ENCODE measurements at places on chromosomes 11 and 22.

GRCh38 chr11:97888641-97889040 is 1132.1 kb upstream of the CNTN5 start:
- no peak for DNase-seq

GRCh38 chr11:19957294-19957943 is 202.9 kb downstream of the DBX1 start:
- peak; percentile 11 for DNase-seq

DNA sequence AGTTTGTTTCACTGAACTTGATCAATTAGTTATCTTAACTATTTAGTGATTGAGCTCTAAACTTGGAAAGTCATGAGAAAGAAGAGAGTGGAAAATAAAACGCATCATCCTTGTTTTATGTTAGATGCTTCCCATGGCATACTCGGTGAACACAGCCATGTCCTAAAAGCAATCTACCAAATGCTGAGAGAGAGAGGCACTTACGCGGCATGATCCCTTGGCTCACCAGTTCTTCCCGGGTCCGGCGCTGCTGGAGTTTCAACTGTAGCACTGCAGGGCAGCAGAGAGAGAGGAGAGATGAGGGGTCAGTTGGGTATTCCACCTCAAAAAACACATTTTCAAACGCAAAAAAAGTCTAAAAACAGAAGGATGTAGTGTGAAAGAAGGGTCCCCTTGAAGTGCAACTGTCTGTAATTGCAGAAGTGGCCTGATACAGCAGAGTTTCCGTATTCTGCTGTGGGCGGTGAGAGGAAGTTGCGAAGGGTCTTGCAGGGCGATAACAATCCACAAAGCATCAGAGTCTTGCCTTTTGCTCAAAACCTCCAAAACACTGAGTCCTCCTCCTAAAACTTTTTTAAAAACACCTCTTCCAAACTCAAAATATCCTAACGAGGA is 92.7 kb downstream of the SGSM3 start:
- DNase-seq: no peak

DNA sequence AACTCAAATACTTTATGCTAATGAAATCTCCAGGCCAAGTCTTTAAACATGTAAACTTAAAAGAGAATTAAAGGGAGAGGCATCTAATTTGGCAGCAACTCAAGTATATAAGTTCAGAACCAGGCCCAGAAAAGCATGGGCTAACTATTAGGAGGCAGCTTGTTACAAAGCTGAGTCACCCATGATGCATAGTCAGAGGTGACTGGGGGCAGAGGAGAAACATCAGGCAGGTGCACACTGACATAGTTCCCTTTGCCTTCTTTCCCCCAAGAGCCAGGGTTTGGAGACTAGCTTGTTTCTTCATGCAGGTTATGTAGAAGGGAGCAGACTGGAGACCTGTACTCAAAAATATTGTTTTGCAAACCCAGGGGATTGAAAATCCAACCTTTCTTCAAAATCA is 619.0 kb downstream of the SOX6 start:
- DNase-seq: no peak

DNA sequence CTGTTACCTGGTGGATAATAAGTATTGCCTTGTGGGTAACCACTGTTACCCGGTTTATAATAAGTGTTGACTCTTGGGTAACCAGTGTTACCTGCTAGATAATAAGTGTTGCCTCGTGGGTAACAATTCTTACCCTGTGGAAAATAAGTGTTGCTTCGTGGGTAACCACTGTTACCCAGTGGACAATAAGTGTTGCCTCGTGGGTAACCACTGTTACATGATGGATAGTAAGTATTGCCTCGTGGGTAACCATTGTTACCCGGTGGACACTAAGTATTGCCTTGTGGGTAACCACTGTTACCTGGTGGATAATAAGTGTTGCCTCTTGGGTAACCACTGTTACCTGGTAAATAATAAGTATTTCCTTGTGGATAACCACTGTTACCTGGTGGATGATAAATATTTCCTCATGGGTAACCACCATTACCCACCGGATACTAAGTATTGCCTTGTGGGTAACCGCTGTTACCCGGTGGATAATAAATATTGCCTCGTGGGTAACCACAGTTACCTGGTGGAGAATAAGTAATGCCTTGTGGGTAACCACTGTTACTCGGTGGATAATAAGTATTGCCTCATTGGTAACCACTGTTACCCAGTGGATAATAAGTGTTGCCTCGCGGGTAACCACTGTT is 8.7 kb upstream of the NXPE4 start:
- no peak for DNase-seq

GRCh38 chr11:117421041-117421440 is 93.4 kb downstream of the CEP164 start:
- no peak for DNase-seq

Measured in COLO829 (cell line).